Naive thymus-derived CD8-positive, alpha-beta T cell (primary cell): ENCODE measurements at places on chromosomes 13 and 19.

GRCh38 chr19:8366121-8366581 lies 2.2 kb downstream of the ANGPTL4 start:
- DNase-seq: no peak

DNA sequence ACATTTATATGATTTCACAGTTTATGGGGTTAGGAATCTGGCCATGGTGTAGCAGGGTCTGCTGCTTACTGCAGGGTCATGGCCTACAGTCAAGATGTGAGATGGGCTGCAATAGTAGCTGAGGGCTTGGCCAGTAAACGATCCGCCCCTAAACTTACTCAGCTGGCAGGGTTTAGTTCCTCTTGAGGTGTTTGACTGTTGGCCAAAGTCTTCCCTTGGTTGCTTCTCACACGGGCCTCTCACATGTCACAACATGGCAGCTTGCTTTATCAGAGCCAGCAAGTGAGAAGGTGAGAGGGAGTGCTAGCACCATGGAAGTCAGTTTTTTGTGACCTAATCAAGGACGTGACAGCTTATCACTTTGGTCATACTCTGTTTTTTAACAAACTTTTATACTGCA lies 77.1 kb downstream of the DNAJC3 start:
- no peak for DNase-seq

DNA sequence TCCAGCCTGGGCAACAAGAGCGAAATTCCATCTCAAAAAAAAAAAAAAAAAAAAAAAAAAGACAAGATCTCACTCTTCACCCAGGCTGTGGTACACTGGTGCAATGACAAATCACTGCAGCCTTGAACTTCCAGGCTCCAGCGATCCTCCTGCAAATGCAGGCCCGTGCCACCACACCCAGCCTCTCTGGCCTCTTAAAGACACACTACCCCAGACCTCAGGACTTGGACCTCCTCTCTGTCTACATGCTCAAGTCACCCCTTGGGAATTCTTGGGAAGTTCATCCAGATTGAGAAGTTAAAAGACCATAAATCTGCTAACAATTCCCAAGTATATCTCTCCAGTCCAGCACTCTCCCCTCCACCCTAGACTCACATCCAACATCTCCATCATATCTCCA lies 10.6 kb upstream of the HIPK4 start:
- DNase-seq: no peak

GRCh38 chr19:13260883-13261653 lies 110.9 kb downstream of the IER2 start:
- DNase-seq: no peak

DNA sequence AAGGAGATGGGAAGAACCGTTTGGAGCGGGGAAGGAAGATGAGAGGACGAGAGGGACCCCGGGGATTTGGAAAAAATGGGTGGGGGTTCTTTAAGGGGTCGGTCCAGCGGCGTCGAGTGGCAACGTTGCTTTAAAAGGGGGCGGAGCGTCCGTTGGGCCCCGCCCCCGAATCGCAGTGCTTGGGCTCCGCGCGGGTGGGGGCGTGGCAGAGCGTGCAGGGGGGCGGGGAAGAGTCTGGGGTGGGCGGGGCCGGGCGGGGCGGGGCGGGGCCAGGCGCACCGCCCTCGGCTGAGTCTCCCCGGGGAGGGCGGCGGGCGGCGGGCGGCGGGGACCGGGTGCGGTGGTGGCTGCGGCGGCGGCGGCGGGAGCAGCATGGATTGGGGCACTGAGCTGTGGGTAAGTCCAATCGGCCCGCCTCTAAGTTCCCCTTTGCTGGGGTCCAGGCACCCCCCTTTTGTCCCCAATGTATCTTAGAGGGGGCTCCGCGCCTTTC lies at the start of gene TRIP10:
Gene TRIP10 (plus strand): TSS at position 291 of the 493 bp plus-strand sequence. CDS start 82 bp downstream, at position 373.
- DNase-seq: peak; percentile 83

DNA sequence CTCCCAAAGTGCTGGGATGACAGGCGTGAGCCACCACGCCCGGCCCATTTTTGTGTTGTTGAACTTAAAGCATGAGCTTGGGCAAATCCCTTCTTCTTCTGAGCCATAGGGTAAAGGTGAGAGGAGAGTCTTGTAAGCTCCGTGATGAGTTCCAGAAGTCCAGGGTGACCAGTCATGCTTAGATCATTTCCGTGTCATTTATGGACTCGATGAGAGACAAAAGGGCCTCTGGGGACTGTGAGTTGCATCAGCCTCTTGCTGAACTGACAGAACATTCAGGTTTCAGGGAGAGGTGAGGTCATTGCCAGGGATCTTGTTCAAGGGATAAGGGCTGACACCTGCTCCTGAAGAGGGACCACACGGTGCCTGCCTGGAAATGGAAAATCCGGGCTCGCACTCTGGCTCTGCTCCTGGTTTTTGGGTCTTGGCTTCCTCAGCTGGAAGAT lies 53.6 kb downstream of the GADD45B start:
- no peak for DNase-seq

DNA sequence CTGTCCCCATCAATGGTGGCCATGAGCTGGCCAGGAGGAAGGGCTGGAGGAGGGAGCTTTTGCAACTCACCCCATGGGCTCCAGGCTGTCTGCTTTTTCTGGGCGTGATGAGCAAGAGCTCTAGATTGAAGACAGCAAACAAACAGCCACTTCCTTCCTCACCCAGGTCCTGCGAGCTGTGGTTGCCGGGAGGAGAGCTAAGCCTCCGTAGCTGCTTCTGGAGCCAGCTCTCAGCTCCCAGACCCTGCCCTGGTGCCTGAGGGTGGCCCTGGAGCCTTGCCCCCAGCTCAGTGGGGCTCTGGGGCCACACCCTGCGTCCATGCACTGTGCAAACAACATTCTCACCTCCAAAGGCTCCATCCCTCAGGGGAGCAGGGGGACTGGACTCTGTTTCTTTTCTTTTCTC lies 6.2 kb downstream of the MYO1F start:
- peak; percentile 63 for DNase-seq

GRCh38 chr19:42985588-42985987 lies 40.7 kb downstream of the PSG11 start:
- no peak for DNase-seq

GRCh38 chr13:61795580-61795979 lies 379.9 kb upstream of the PCDH20 start:
- DNase-seq: no peak

DNA sequence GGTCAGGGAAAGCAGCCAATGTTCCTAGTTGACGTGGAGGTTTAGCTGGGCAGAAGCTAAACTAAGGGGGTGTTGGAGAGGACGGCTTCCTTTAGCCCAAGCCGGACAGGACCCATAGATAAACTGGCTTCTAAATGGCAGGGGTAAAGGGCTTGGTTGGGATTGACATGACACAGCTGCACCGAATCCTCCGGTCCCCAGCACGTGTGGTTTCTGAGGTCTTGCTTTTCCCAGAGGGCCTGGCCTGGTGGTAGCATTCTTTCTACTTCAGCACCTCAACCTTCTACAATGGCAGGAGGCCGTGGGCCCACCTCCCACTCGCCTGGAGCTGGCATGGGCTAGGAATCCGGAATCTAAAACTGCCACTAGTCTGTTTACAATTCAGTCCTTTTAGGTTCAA lies 163.0 kb downstream of the FGF9 start:
- no peak for DNase-seq

DNA sequence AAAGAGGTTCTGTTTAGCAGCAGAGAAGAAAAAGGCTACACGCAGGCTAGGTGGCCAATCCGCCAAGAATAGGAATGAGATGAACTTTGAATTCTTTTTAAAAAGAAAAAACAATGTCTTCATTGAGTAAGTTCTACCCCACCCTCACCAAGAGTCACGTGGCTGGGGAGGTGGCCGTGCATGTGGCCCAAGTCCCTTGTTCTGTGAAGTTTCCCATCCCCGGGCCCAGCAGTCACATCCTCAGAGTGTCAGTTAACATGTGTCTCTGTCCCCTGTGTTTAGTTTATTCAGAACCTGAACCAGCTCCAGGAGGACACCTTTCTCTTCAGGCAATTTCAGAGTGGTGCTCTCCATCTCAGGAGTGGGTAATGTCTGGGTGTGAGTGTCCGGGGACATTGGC lies 57.1 kb upstream of the MCF2L start:
- DNase-seq: no peak

DNA sequence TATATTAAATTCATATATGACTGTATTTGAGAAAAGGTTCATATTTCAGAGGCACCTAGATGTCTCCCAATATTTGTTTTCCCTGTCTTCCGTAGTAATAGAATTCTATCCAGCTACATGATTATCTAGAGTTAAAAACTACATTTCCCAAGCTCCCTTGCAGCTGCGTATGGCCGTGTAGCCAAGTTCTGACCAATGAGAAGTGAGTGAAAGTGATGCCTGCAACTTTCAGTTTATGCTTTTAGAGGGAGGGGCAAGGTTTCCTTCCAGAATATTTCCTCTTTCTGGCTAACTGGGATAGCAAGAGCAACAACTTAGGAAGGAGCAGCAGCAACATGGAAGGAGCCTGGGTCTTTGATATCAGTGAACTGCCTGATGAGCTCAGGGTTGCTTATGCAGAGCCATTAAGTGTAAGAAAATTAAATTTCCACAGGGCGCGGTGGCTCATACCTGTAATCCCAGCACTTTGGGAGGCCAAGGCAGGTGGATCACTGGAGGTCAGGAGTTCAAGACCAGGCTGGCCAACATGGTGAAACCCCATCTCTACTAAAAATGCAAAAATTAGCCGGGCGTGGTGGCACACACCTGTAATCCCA lies 23.2 kb upstream of the CYP2A13 start:
- no peak for DNase-seq

DNA sequence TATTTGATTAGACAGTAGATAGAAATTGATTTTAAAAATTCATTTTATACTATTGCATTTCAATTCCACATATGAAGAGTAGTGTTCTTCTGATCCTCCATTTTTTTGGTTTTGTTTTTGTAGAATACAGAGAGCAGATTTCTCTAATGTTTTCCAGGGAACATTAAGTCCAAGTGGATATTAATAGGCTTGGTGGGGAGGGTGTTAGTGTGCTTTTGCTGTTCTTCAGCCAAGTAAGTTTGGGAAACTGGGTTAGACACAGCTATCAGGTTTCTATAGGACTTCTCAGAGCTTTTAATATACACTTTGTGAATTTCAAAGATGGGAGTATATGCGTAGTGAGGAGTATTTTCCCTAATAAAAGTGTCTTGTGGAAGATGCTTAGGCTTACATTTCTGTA lies 21.8 kb downstream of the NAA16 start:
- no peak for DNase-seq

DNA sequence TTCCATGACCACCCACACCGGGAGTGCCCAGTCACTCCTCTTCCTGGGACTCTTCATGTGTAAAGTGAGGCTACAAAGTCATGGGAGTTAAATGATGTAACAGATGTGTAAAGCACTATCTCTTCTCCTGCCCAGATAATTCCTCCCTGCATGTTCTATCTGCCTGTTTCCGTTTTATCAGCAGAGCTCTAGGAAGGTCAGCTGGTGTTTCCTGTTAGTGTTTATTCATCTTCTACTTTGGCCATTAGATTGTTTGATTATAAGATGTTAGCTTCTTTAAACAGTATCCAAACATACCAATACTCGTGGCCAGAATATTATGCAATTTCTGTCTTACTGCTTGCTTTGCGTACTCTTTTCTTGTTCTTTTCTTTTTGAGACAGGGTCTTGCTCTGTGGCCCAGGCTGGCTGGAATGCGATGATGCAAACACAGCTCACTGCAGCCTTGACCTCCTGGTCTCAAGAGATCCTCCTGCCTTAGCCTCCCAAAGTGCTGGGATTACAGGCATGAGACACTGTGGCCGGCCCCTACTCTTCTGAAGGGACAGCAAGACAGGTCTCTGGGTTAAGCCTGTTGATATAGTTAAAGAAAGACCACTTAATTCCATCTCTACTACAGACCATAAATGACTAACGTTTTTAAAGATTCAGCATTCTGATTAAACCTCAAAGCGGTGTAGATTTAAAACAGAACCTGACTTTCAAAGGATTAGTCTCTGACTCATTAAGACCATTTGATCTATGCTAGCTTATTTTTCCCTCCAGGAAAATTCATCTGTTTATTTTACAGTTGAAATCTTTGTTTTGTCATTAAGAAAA lies 97.4 kb upstream of the AKAP11 start:
- DNase-seq: no peak

GRCh38 chr13:73341748-73342147 lies 282.9 kb downstream of the KLF5 start:
- DNase-seq: no peak

DNA sequence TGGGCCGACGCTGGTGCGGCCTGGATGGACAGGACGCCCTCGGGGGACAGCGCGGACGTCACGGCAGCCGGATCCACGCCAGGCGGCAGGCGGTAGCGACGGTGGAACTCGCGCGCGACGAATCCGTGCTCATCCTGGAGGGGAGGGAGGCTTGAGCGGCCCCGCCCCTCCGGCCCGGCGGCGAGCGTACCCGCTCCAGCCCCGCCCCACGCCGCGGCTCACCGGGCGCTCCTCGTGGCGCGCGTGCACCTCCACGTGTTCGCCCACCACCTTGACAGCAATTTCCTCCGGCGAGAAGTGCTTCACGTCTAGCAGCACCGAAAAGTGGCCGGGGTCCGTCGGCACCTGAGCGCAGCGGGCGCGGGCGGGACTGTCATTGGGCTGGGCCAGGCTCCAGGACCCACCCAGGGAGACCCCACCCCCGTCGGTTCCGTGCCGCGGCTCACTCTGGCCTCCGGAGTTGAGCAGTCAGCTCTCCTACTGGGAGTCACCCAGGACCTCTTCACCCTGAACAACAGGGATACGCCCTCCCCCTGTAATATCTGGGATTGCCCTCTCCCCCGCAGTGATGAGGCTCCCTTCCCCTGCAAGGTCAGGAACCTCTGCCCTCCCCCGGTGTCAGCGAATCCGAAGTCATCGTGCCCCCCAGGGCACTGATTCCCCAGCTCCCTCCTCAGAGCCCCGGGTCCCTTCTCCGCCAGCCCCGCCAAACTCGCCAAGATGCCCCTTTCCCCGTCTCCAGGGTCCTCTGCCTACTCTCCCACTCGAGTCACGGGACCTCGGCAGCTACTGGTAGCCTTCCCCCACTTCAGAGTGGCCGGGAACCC lies 1.1 kb downstream of the HSPB6 start:
- DNase-seq: peak; percentile 55

GRCh38 chr13:109480011-109480955 lies 306.1 kb downstream of the IRS2 start:
- no peak for DNase-seq

GRCh38 chr19:33954686-33955085 lies 158.0 kb downstream of the KCTD15 start:
- DNase-seq: no peak

DNA sequence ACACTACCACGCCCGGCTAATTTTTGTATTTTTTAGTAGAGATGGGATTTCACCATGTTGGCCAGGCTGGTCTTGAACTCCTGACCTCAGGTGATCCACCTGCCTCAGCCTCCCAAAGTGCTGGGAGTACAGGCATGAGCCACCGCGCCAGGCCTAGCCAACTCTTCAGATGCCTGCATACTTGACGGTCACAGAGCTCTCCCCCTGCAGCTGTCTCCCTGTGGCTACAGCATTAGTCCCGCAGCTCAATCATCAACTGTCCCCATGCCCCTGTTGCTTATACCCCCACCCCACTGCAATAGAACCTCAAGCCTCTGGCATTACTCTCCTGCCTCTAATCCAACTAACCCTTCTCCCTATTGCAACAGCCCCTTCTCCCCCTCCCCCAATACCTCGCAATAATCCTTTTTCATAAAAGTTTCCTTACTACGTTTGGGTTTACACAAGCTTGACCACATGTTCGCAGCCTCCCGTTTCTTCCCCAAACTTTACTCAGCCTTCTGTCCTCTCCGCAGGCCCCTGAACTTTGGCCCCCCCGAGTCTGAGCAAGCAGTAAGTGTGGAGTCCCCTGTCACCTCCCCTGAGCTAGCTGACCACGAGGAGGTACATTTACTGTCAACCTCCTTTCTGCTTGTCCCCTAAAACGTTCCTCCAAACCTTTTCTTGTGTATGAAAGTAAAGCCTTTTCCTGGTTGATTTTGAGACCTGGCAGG lies 1.7 kb downstream of the ZNF77 start:
- DNase-seq: no peak
